ENCODE measurements at places on chromosomes 13 and 19.

DNA sequence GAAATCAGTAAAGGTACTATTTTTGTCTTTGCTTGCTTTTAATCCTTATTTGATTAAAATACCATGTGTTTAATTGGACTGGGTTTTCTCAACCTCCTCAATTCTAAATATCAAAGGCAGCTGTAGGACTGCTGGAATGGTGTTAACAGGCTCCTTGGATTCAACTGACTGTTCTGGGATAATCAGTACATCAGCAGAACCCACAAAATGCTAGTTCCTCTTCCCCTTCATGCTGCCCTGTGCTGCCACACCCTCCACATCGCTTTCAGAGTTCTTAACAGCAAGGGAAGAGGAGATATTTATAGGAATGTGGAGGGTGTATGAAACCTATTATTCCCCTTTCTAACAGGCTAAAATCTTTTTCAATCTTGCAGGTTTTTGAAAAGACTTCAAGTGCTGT, 82.4 kb downstream of the KCTD12 start:
- H3K27me3 ChIP-seq: no peaks in the 10 kb centered on the region
- H3K27ac ChIP-seq: no peak overlapping the region
- no peak overlapping the region for H3K4me3 ChIP-seq
- no peak for DNase-seq

DNA sequence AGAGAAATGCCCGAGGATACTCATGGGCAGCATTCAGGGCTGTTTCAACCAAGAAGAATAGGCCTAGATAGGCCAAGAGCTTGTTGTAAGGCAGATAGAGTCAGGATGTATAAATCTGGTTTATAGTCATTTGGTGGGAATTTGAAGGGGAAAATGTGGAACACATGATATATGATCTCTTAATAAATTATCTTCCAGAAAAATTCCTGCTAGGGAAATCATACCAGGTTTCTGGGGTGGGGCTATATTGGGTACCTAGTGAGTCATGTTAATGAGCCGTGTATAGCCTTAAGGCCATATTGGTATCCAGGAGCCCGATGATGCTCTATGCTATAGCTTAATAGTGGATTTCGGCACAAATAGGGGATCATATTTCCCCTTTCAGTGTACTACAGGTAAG, 51.5 kb upstream of the HTR2A start:
- no peaks in the 10 kb centered on the region for H3K36me3 ChIP-seq
- no peak for DNase-seq

GRCh38 chr13:23999424-23999823, 102.1 kb upstream of the C1QTNF9B start:
- no peak for DNase-seq
- no peak overlapping the region for H3K4me3 ChIP-seq
- H3K4me1 ChIP-seq: no peaks in the 10 kb centered on the region

DNA sequence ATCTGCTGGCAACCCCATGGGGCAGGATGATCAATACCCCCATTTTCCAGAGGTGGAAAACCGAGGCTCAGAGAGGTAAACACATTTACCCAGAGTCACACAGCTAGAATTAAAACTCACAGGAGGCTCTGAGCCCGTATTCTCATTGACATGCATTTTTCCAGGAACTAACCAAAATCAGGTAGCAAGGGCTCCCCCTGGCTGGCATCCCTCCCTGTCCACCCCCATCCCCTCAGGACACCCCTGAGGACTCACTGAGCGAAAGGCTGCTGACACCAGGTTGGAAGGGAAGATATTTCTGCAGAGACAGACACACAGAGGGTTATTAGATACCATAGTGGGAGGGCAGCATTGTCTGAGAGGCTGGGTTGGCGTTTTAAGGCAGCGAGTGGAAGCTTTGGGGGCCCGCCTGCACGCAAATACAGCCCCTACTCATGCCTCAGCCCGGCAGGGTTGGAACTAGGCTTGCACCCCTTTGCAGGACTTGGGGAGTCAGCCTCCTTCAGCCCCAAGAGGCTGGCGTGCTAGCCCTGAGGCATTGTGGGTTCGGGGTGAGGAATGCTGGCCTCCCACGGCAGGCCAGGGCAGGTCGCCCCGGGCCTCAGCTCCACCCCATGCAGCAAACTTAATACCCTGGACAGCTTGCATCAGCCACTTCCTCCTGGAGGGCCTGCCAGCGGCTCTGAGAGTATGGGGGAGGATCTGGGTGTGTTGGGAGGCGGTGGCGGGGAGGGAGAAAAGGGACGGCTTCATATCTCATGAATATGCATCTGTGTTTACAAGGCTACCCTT, 3.9 kb downstream of the SLC1A5 start:
- H3K27me3 ChIP-seq: no peaks in the 10 kb centered on the region
- H3K4me1 ChIP-seq: peaks cover 36% of the 10 kb centered on the region
- H3K4me3 ChIP-seq: no peak overlapping the region
- DNase-seq: peak; percentile 93
- peak overlapping the region; percentile 66 for H3K27ac ChIP-seq
- H3K36me3 ChIP-seq: peaks cover 34% of the 10 kb centered on the region

DNA sequence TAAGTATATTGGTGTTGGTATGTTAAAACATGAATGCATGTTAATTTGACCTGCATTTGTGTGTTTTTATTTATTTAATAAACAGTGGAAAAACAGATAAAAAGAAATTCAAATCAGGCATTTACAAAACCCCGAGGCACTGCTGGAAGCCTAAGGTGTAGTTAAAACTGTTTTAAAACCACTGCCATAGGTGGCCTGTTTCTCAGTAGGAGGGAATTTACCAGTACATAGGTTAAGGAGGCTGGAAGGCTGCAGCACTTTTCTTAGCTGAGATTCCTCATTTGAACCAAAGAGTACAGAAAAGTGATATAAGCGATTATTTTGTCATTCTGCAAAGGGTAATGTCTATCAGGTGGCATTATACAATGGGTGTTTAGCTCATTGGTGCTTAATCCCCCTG, 99.6 kb downstream of the PAN3 start:
- peaks cover 4% of the 10 kb centered on the region for H3K36me3 ChIP-seq
- DNase-seq: no peak
- H3K27ac ChIP-seq: no peak overlapping the region

GRCh38 chr13:75091718-75092117, 390.3 kb downstream of the TBC1D4 start:
- H3K27me3 ChIP-seq: no peaks in the 10 kb centered on the region
- no peak overlapping the region for H3K27ac ChIP-seq
- no peaks in the 10 kb centered on the region for H3K4me1 ChIP-seq

DNA sequence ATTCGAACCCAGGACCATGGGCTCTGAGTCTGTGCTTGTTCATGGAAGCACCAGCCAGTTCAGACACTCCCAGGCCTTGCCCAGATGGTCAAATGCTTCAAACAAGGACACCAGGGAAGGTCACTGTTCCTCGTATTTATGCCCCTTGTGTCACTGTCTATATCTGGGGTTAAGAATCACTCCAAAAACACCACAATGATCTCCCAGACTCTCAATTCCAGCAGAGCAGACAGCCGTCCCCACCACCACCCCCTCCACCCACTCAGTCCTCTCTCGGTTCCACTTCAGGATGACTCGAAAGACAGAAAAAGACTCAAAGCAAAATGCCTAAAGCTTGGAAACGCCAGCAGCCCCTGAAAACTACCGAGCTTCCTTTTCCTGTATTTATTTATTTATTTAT, 79.0 kb downstream of the INSR start:
- H3K36me3 ChIP-seq: no peaks in the 10 kb centered on the region
- H3K27ac ChIP-seq: no peak overlapping the region
- no peak for DNase-seq
- H3K4me1 ChIP-seq: no peaks in the 10 kb centered on the region

- H3K27me3 ChIP-seq: no peaks in the 10 kb centered on the region
- H3K4me1 ChIP-seq: peaks cover 3% of the 10 kb centered on the region
- DNase-seq: no peak
- H3K4me3 ChIP-seq: no peak overlapping the region
- no peak overlapping the region for H3K27ac ChIP-seq
Measured at GRCh38 chr13:74773248-74773647, 639.0 kb upstream of the KLF12 start.

DNA sequence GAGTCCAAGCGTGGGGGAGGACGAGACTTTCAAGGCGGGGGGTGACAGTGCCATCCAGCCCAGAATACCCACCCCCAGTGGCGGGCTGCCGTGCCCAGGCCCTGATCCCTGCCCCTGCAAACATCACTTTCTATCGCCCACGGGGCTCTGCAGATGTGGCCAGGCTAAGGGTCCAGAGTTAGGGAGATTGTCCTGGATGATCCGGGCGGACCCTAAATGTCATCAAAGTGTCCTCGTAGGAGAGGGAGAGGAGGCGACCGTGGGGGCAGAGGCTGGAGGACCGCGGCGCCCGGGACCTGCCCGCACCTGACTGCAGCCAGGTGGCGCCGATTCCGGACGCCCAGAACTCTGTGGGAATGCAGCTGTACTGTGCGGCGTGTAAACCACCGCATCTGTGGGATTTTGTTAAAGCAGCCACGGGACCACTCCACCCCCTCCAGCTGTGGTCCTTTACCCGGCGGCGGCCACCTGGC, 32.4 kb downstream of the GJA3 start:
- H3K27me3 ChIP-seq: peaks cover 41% of the 10 kb centered on the region
- H3K4me1 ChIP-seq: peaks cover 15% of the 10 kb centered on the region
- no peak for DNase-seq

- H3K4me1 ChIP-seq: peaks cover 10% of the 10 kb centered on the region
- H3K27ac ChIP-seq: no peak overlapping the region
- H3K27me3 ChIP-seq: peaks cover 27% of the 10 kb centered on the region
- peak overlapping the region; percentile 60 for H3K4me3 ChIP-seq
- DNase-seq: no peak
Measured at GRCh38 chr19:19202707-19203011, 555 bp downstream of the NR2C2AP start.

GRCh38 chr19:45136507-45137178, 24.1 kb downstream of the NKPD1 start:
- peaks cover 10% of the 10 kb centered on the region for H3K4me1 ChIP-seq
- no peak overlapping the region for H3K27ac ChIP-seq
- no peaks in the 10 kb centered on the region for H3K27me3 ChIP-seq
- no peak for DNase-seq

DNA sequence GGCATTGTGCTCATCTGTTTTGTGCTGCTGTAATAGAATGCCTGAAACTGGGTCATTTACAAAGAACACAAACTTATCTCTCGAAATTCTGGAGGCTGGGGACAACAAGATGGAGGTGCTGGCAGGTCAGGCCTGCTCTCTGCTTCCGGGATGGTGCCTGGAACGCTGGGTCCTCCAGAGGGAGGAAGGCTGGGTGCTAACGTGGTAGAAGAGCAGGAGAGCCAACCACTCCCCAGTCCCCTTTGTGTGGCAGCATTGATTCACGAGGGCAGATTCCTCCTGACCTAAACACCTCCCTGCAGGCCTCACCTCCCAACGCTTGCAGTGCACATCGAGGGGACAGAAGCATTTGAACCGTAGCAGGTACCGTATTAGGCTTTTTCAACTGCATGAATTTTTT, 34.1 kb upstream of the TFDP1 start:
- H3K27ac ChIP-seq: no peak overlapping the region
- H3K36me3 ChIP-seq: peaks cover 63% of the 10 kb centered on the region
- H3K27me3 ChIP-seq: no peaks in the 10 kb centered on the region
- H3K4me1 ChIP-seq: peaks cover 40% of the 10 kb centered on the region
- H3K4me3 ChIP-seq: no peak overlapping the region
- no peak for DNase-seq

GRCh38 chr13:83229574-83230305, 652.5 kb downstream of the SLITRK1 start:
- peak; percentile 14 for DNase-seq
- no peak overlapping the region for H3K27ac ChIP-seq
- H3K4me3 ChIP-seq: no peak overlapping the region

DNA sequence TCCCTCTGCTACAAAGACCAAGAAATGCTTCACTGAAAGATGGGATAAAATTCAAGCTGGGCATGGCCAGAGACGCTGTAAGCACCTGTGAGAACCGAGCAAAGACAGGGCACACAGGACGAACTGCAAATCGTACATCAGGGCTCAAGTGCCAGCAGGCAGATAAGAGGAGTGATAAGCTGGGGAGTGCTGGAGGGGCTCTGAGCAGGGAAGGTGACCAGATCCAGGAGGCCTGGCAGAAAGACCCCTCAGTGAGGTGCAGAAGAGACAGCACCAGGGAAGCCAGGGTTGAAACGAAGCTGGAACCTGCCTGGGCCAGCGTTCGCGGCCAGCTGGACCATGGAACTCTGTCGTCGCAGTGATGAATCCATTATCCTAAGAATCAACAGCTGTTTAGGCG, 10.2 kb downstream of the RAB20 start:
- H3K27me3 ChIP-seq: no peaks in the 10 kb centered on the region
- H3K4me1 ChIP-seq: peaks cover 5% of the 10 kb centered on the region
- no peak overlapping the region for H3K4me3 ChIP-seq

DNA sequence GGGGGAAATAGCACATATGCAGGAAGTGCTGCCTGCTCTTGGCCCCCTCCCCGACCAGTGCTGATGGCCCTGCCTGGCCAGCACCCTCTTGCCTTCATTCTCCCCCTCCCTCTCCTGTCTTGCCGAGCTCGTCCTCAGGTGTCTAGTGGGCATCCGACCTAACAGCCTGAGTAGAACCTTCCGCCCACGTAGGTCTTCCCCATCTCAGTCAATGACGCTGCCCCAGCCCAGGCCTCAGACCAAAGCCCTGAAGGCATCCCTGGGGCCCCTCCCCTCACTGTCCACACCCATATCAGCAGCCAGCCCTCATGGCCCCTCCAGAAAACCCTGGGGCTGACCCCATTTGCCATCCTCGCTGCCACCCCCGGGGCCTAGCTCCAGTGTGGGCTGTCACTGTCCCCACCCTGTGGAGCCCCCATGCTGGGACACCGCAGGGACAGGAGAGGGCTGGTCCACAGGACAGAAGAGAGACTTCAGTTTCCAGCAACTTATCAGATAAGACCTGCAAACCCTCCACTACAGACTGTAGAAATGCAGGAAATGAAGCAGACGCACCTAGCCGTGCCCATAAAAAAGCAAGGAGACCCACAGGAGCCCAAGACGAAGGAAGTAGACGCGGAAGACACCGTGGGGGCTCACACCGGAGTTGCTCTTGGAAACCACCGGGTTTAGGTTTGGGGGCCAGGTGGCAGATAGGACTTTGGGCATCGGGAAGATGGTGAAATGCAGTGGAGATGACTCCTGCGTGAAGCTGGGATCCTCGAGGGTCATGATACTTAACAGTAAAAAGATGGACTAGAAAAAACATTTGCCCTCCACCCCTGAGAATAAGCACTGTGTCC, 38.3 kb downstream of the AP1M1 start:
- no peak overlapping the region for H3K27ac ChIP-seq
- H3K4me1 ChIP-seq: no peaks in the 10 kb centered on the region
- H3K4me3 ChIP-seq: no peak overlapping the region
- H3K27me3 ChIP-seq: no peaks in the 10 kb centered on the region
- H3K36me3 ChIP-seq: peaks cover 64% of the 10 kb centered on the region

DNA sequence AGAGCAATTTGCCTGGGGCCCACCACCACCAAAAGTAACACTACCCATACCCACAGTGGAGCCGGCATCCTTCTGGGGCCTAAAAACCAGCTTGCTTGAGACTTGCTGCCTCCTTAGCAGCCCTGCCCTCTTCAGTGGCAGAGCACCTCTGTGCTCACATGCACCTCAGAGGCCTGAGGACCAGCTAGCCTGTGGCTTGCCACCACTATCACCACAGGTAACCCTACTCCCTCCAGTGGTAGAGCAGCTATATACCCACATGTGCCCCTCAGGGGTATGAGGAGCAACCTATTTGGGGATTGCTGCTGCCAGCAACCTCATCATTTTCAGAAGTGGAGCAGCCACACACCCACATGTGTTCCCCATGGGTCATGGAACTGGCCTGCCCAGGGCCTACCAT, 111.4 kb upstream of the SPRY2 start:
- H3K36me3 ChIP-seq: no peaks in the 10 kb centered on the region
- H3K27me3 ChIP-seq: no peaks in the 10 kb centered on the region
- H3K4me3 ChIP-seq: no peak overlapping the region
- no peak overlapping the region for H3K27ac ChIP-seq

All from mesenchymal stem cell (in vitro differentiated cells and primary cell).